ENCODE measurements at places on chromosomes 2 and 18.

- no peak for DNase-seq
These were observed 33.1 kb upstream of the MBP start for GRCh38 chr18:77165503-77166188.

GRCh38 chr18:68728081-68728700, 13.3 kb upstream of the TMX3 start:
- no peak for DNase-seq

DNA sequence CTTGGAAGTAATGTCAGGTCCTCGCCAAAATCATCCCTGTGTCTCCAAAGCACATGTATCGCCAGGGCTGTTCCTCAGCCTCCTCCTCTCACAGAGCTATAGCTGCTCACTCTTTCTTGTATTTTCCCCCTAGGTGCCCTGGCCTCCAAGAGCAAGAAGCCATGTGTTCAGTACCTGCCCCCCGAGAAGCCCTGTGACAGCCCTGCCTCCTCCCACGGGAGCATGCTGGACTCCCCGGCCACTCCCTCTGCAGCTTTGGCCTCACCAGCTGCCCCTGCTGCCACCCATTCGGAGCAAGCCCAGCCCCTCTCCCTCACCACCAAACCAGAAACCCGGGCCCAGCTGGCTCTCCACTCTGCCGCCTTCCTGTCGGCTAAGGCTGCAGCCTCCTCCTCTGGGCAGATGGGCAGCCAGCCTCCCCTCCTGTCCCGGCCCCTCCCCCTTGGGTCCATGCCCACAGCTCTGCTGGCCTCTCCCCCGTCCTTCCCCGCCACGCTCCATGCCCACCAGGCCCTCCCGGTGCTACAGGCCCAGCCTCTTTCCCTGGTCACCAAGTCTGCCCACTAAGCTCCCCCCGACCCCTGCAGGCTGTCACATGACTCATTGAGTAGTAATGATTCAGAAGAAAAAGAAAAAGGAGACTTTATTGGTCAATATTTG, 18.8 kb downstream of the TGOLN2 start:
- no peak for DNase-seq

GRCh38 chr2:70367722-70368323, 66.0 kb upstream of the FAM136A start:
- DNase-seq: no peak

DNA sequence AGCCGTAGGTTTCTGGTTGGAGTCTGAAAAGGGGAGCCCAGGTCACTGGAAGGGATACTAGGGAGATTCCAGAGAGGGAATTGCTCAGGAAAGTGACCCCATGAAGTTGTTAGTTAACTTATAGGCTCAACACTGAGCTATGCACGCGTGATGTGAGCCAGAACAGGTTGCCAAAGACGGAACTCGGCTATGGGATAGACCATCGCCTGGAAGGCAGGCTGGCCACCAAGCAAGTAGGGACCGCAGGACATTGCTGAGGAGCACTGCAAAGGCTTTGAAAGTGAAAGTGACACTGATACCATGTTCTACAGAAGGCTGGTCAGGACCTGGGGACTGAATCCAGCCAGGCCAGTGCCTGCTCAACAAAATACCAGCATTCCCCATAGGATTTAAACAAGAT, 7.3 kb downstream of the FARP2 start:
- no peak for DNase-seq

GRCh38 chr2:49241991-49242390, 87.7 kb upstream of the FSHR start:
- DNase-seq: no peak

DNA sequence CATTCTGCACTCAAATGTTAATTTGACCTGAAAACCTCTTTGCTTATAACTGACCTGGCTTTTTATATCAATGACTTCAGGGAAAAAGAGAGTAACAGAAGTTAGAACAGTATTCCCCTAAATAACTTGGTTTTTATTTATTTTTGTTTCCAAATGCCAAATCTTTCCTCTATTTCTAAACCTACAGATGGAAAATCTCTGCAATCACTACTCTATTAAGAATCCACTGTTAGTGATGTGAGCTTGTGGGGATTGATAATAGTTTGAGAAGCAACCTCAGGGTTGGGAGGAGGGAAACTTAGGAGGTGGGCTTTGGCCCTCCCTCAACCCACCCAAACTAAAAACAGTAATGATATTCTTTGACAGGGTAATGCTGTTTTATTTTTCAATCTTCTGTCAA, 351.8 kb downstream of the DCC start:
- no peak for DNase-seq
